ENCODE measurements at places on chromosomes 2 and 18.

DNA sequence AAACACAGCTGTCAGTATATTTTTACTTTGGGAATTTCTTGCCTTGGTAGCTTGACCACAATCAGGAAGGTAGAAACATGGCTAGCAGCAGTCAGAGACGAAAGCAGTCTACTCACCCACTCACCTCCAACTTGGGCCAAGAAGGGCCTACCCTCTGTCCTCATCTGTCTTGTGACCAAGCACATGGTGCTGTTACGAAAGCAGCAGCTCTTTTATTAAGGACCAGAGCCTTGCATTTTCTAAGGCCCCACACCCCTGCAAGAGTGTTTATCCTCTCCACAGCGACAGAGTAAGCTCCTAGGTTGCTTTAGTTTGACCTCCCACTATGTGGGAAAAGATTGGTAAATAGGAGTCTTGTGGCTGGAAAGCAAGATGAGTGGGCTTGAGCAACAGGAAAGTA lies 31.3 kb upstream of the MSTN start:
- DNase-seq, result no peak

- DNase-seq, result no peak
Measured at GRCh38 chr2:212900715-212901114, 250.7 kb downstream of the IKZF2 start.

GRCh38 chr2:180905461-180905860 lies 74.9 kb upstream of the UBE2E3 start:
- DNase-seq, result no peak

- no peak for DNase-seq
Measured at GRCh38 chr2:127407091-127407490, 11.1 kb upstream of the PROC start.

- DNase-seq, result no peak
Measured at GRCh38 chr2:45912109-45912508, 260.6 kb downstream of the PRKCE start.

DNA sequence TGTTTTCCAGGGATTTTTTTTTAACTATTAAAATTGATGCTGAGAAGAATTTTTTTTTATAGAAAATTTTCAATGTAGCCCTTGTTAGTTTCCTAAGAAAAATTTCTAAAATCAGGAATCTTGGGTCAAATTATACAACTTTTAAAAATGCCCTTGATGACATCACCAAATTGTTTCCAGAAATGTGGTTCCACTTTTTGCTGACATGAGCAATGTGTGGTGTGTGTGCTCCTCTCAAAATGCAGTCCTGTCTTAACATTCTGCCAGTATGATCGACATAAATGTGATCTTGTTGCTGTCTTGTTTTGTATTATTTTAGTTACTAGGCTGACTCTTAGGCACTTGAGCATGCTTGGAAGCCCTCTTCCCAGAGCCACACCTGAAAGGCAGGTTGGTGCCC lies 89.7 kb upstream of the ST6GAL2 start:
- DNase-seq, result no peak

GRCh38 chr2:26979741-26980140 lies 9.3 kb downstream of the MAPRE3 start:
- DNase-seq, result no peak

- no peak for DNase-seq
Measured at GRCh38 chr2:58497168-58497567, 256.0 kb upstream of the FANCL start.

DNA sequence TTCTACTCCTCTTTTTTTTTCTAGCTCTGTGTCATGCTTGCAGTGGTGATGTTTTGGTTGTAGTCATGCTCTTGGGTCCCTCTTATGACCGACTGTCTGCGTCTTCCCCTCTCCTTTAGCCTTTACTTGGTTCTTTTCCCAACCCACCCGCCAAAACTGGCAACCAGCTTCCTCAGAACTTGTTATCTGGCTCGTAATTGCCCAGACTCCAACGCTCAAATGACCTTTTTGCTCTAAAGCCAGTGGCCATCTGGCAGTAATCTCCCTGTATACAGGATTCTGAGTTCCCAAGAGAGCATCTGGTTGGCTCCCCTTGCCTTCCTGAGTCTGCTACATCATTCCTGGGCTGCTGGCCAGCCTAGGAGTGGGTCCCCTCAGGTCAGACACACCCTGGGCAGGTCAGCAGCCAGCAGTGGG lies 147.2 kb downstream of the MGAT5 start:
- no peak for DNase-seq

- no peak for DNase-seq
Measured at GRCh38 chr18:9117980-9118841, 15.7 kb downstream of the NDUFV2 start.

- DNase-seq, result no peak
Measured at GRCh38 chr18:48581206-48581605, 42.4 kb downstream of the CTIF start.

DNA sequence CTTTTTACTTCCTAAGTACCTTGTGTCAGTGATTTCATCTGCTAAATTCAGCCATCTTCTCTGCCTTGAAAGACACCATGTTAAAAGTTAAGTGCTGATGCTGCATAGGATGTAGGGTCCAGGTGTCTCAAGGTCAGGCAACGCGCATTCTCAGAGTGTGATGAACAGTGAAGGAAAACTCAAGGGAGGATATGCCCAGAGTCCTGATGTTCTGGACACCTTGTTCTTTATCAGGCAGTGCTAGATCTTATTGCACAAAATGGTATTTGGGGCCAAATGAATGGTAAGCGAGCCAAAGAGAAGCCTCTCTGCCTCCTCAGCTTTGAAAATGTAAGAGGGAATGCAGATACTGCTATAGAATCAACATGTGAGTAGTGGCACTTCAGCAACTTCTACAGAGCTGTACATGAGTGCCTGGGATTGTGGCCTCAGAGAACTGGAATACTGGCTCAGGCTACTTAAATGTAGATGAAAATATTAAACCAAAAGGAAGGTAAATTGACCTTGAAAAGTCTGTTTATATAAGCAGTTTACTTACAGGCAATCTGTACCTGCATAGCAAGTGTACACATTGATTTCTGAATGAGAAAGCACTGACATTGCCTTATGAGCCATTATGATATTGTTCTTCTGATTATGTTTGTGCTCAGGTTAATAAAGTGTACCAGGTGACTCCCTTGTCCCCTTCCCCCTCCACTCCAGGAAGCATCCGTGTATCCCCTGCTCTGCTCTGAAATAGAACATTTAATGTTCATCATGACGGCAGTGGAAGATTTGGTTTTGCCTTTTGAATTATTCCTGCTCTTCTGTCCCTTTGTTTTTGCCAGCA lies 86.7 kb upstream of the RANBP2 start:
- DNase-seq, result no peak

DNA sequence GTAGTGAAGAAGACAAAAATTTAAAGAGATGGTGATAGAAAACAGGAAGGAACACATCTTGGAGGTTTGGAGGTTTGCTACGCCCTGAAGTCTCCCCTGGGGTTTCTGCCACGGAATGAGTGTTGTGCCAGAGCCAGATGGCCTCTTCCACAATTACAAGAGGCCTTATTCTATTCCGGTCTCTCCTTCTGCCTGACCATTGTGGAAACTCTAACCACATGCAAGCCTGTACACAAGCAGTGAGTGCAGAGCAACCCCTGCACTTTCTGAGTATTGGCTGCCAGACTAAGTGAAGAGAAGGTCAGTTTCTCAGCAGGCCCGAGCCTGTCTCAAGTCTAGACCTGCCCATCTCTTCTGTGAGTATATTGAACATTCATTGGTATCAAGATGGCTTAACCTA lies 22.7 kb upstream of the MYO1B start:
- DNase-seq, result no peak

- DNase-seq, result no peak
Measured at GRCh38 chr2:176566496-176566895, 297.3 kb downstream of the MTX2 start.

- DNase-seq, result no peak
Measured at GRCh38 chr2:197108758-197109157, 182.3 kb upstream of the PGAP1 start.

GRCh38 chr2:196939371-196939770 lies 12.9 kb upstream of the PGAP1 start:
- no peak for DNase-seq

GRCh38 chr2:203566161-203566560 lies 31.1 kb upstream of the RAPH1 start:
- DNase-seq, result no peak

DNA sequence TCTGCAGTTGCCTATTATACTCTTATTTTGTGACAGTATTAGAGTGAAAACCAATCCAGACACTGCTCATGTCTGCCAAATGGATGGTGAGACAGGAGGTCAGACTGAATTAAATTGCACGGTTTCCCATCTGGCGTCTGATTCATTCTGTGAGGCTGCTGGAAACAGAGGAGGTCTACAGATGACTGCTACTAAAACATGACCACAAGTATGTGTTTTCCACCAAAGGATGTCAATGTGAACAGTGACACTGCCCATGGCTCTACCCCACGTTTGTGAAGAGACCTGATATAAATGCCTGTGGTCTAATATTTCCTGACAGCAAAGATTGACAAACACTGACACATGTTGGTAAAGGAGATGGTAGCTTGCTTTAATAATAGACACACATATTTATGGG lies 104.3 kb upstream of the ST6GAL2 start:
- no peak for DNase-seq

- DNase-seq, result no peak
Measured at GRCh38 chr2:8268172-8268783, 413.6 kb upstream of the ID2 start.

DNA sequence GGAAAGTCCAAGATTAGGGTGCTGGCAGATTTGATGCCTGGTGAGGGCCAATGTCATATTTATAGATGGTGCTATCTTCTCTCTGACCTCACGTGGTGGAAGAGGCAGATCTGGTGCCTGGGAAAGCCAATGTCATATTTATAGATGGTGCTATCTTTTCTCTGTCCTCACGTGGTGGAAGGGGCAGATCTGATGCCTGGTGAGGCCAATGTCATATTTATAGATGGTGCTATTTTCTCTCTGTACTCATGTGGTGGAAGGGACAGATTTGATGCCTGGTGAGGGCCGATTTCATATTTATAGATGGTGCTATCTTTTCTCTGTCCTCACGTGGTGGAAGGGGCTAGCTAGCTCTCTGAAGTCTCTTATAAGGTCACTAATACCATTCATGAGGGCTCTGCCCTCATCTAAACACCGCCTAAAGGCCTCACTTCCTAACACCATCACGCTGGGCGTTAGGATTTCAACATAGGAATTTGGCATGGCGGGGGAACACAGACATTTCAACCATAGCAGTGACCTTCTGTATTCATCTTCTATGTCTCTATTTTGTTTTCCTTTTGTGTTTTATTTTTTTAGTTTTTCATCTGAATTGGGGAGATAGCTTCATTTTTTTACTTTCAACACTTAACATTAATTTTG lies 278.4 kb downstream of the SPAG16 start:
- DNase-seq, result no peak

GRCh38 chr2:174112073-174112472 lies 136.3 kb downstream of the OLA1 start:
- DNase-seq, result no peak

GRCh38 chr2:182101263-182101662 lies 115.6 kb downstream of the PPP1R1C start:
- no peak for DNase-seq

DNA sequence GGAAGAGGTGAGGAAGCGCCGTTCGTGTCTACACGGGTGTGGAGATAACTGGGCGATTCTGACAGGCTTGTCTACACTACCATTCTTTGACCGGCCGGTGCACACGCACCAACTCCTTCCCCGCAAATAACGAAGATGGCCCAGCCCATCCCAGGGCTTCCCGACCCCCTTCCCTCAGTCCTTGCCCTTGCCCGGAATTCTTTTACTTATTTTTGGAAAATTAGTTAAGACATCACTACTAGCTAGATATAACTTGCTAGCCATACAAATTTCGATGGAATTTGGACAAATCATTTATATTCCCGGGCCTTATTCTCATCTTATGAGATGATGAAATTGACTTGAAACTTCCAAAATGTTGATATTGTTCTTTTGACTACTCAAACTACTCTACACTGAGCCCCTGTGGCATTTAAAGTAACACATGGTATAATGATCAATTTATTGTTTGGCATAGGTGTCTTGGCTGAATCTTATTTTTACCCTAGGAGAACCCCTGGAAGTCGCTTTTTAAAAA lies 1.3 kb downstream of the ERICH2 start:
- no peak for DNase-seq

DNA sequence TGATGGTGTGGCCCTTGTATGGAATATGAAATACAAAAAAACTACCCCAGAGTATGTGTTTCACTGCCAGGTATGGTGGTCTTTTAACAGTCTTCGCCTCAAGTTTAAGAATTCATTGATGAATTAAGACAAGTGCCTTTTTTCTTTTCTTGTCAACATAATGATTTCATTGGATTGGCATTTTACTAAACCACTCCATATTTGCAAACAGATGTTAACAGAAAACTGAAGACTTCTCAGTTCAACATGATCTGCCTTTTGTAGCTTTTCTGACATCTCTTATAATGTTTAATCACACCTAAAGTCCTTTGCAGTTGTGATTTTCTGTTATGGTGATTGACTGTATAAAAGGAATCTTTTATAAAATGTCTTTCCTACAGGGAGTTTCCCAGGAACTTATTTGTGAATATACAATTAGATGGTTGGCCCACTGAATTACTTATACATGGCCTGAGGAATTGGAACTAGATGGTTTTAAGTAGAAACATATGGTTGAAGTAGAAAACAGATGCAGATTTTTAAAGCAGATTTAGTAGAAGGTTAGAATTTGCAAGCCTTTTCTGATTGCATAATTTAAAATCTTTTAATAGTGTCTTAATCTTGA lies 39.7 kb downstream of the DYNC1I2 start:
- DNase-seq, result no peak

DNA sequence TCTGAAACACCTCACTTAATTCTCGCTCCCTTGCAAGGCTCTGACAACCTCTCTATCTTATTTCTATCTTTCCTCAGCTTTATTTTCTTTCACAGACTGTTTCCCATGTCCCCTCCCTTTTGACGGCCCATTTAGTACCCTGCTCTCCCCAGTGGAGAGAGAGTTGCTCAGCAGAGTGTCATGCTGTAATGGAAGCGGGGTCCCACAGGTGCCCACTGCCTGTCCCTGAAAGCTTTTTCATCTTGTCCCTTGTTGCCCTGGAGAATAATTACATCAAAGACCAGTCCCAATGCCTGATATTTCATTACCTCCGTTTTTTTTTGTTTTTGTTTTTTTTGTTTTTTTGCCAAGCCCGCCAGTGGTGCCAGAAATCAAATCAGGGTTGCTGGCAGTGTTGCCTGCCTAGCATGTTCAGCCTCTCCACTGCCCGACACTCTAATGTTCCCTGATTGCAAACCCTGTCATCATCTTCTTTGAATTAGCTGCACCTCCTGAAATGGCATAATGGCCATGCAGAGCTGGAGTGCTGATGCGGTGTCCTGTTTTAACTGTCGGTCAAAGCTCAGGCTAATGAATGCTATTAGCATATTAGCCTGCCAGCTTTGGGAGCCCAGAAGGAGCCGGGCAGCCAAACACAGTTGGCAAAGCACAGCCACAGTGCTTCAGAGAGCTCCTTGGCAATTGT lies 71.2 kb upstream of the CAVIN2 start:
- no peak for DNase-seq

DNA sequence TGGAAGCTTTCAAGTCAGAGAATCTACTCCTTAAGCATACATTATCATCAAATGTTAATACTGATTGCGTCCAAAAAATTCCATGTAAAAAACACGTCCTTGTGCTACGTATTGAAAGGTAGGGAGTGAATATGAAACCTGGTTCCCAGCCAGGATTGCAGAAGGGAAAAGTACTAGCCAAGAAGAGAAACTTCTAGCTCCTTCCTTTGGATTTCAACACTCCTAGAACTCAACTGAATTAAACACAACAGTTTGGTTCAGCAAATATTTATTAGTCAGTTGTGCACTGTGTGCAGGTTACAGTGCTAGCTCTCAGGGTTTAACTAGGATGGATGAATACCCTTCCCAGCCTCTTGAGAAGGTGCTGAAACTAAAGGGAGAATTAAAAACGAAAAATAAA lies 33.9 kb upstream of the FHL2 start:
- no peak for DNase-seq

GRCh38 chr2:185006481-185006880 lies 408.2 kb downstream of the ZNF804A start:
- DNase-seq, result no peak

Measured in activated CD4-positive, alpha-beta T cell treated with anti-CD3 and anti-CD28 coated beads for 24 hours (primary cell).